WTC11 (cell line): ENCODE measurements at places on chromosomes 5 and 9.

- DNase-seq: no peak
Measured at GRCh38 chr5:151431666-151432065, 15.7 kb upstream of the SLC36A1 start.

DNA sequence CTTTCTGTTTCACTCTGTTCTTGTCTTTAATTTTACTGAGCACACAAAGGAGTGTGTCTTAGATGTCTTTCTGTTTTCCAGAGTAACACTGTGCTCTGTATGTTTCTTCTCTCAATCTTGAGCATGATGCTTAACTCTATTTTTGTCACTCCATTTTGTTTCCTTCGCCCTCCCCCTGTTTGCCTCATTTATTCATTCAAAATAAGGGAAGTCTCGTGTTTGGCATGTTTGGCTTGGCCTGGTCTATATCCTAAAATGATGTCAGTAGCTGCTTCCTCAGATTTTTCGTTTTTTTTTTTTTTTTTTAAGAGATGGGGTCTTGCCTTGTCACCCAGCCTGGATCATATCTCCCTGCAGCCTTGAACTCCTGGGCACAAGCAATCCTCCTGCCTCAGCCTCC is 22.0 kb downstream of the ZNF618 start:
- no peak for DNase-seq

- DNase-seq: no peak
Measured at GRCh38 chr5:159797261-159797970, 118.9 kb upstream of the ADRA1B start.

- DNase-seq: no peak
Measured at GRCh38 chr5:124575725-124576124, 170.7 kb downstream of the ZNF608 start.

DNA sequence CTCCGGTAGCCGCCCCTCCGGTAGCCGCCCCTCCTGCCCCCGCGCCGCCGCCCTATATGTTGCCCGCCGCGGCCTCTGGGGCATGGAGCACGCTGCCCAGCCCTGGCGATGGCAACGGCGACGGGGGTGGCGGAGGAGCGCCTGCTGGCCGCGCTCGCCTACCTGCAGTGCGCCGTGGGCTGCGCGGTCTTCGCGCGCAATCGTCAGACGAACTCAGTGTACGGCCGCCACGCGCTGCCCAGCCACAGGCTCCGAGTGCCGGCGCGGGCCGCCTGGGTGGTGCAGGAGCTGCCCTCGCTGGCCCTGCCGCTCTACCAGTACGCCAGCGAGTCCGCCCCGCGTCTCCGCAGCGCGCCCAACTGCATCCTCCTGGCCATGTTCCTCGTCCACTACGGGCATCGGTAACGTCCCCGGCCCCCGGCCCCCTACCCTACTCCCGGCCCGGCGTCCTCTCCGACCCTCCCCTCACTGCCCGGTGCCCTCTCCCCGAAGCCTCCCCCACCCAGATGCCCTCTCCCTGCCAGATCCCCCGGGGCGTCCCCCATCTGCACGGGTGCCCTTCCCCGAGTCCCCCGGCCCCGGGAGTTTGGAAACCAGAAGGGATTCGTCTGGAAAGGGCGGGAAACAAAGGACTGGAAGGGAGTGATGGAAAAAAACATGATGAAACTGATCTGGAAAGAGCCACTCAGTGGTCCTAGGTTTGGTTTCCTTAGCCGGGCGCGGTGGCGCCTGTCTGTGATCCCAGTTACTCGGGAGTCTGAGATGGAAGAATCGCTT is 417 bp downstream of the SRD5A1 start:
- DNase-seq: peak; percentile 52

DNA sequence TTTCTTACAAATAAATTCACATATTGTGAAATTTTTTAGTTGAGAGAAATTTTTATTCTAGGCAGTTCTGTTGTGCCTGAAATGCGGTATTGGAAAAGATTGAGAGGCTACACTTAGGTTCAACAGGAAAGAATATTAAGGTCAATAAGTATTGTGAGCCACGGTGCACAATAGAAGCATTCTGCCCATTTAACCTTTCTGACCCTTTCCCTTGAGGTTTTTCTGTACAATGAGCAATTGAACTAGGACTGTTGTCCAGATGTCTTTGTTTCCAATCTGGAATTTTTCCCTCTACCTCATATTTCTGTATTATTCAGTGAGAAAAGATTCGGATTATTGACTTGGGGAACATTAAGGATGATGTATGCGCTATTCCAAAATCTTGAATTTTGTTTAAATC is 205.2 kb downstream of the NR3C1 start:
- DNase-seq: no peak

GRCh38 chr9:79664375-79664831 is 92.6 kb downstream of the TLE4 start:
- DNase-seq: no peak

DNA sequence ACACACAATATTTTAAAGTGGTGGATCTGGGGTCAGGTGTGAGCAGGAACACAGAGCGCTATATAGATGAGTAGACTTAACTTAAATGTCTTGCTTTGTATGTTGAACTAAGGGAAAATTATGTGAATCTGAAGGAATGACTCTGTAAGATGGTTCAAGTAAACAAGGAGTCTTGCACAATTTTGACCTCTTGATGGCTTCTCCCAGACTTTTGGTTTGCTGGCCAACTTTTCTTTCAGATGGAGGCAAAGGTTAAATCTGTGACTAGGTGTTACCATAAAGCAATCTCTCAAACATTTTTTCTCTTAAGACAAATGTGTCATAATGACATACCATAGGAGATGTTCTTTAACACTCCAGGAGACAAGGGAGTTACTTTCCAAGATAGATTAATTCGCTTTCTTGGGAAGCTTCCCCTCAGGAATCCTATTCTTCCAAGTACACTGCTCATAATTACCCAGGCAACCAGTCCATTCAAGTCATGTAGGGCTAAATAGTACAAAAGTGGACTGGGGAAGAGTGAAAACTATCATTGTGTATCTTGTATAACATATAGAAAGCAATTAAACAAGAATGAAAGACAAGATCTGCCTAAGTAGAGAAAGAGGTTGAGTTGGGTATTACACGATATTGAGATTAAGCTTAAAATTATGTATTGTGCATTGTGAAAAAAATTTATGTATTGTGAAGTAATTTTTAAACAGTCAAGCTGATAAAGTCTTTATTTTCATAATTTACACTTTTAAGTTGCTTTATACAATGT is 60.3 kb upstream of the SLC27A6 start:
- no peak for DNase-seq

- DNase-seq: no peak
Measured at GRCh38 chr5:154652746-154653417, 102.3 kb upstream of the LARP1 start.

- DNase-seq: no peak
Measured at GRCh38 chr9:21974343-21974721, 19.9 kb downstream of the CDKN2A start.

GRCh38 chr5:95020345-95020744 is 264.5 kb downstream of the MCTP1 start:
- DNase-seq: no peak

- DNase-seq: peak; percentile 49
Measured at GRCh38 chr9:75238311-75238976, 150.1 kb downstream of the OSTF1 start.

DNA sequence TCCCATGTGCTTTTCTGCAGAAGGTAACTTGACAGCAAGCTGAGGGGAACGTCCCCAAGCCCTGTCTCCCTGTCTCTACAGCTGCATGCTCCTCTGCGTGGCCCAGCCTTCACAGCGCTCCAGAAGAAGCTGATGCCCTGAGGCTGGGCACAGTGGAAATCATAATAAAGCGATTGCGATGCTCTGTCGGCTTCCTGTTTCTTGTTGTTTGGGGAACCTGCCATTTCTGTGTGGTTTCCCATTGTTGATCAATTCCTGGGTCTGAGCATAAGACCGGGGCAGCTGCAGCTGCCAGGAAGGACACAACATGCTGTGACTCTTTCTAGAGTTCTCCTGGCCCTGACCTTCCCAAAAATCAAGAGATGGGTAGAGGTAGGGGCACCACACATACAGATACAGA is 7.2 kb upstream of the DNAJB5 start:
- DNase-seq: no peak

DNA sequence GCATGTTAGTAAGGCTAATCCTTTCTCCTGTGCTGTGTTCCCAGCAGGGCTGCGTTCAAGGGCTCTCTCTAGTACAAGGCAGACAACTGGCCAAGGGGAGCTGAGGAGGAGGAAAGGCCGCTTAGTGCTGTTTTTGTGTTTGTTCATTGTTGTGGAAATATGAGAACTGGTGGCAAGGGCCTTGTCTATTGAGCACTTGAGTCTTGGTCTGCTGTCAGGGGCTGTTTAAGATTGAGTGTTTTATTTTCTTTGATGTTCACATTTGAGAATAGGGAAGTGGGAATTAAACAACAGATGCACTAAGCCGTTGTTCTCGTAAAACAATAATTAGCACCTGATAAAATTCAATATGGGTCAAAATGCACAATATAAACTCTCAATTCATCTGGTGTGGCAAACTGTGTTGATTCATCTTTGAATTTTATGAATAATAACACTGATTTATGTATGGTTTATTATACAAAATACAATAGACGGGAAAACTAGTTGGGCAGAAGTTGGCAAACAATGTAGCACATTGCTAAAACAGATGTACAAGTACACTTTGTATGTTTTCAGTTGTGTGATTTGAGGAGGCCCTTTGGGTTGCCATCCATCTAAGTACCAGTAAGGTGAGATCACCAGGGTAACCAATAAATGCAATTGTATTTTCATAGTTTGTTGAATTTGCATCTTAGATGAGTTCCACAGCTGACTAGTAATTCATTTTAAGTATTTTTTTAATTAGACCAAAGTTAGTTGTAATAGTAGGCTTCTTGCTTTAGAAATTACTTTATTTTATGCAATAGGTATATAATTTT is 97.6 kb upstream of the GRHPR start:
- DNase-seq: no peak

DNA sequence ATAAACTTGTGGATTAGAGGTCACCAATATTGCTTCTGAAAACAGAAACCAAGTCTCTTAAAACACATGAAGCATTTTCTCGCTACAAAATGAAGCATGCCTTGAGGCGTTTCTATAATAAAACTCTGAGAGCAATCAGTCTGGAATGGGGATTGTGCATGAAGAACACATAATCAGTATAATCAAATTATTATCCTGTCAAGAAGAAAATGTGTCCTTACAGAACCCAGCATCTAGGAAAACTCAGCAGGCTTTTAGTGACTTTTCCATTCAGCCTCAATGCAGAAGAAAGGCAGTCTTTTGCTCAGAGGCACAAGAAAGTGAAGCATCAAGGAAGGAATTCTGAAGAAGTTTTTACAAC is 121.9 kb downstream of the CDH18 start:
- no peak for DNase-seq

DNA sequence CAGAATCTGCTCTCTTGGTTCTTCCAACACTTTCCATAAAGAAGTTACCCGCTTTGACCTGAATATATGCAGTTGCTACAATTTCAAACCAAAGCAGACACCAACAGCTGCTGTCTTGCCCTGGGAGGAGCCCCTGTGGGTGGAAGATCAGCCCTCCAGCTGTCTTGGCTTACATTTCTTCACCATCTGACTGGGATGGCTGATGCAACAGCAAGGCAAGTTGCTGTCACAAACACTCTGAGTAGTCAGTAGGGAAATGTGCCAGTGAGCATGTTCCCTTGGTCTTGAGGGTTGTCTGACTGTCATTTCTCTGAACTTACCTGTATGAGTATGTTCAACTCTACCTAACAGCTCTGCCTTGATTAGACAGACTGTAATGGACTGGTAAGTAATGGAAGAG is 152.9 kb downstream of the SGCD start:
- no peak for DNase-seq

GRCh38 chr5:75964008-75964407 is 119.2 kb upstream of the SV2C start:
- no peak for DNase-seq

- no peak for DNase-seq
Measured at GRCh38 chr5:124333298-124333979, 413.0 kb downstream of the ZNF608 start.

- no peak for DNase-seq
Measured at GRCh38 chr5:158139161-158139560, 280.2 kb upstream of the CLINT1 start.

GRCh38 chr5:178781936-178782335 is 51.5 kb upstream of the ZNF354A start:
- DNase-seq: no peak

- no peak for DNase-seq
Measured at GRCh38 chr9:76697081-76697480, 67.2 kb upstream of the PCA3 start.

GRCh38 chr5:158857371-158857770 is 242.3 kb downstream of the EBF1 start:
- no peak for DNase-seq

GRCh38 chr5:134255418-134256150 is 29.7 kb upstream of the PPP2CA start:
- no peak for DNase-seq

- no peak for DNase-seq
Measured at GRCh38 chr5:80370390-80370789, 37.5 kb upstream of the ZFYVE16 start.

DNA sequence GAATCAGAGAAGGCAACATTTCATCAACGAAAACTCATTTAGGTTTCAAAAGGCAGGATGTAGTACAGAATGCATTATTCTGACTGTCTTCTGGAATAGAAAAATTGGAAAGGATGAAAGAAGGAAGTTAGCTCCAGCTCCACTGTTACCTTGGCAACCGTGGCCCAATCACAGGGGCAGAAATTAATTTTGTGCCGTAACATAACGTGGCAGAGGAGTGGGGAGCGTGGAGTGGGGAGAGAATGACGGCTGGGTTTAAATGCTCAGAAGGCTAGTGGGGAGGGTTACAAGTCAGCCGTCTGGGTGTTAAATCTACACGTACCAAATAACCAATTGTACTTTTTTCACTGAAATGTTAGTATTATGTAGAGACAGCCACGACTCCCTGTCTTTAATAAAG is 32.3 kb upstream of the EQTN start:
- DNase-seq: no peak

GRCh38 chr9:589723-590122 is 251.8 kb upstream of the DMRT1 start:
- no peak for DNase-seq

DNA sequence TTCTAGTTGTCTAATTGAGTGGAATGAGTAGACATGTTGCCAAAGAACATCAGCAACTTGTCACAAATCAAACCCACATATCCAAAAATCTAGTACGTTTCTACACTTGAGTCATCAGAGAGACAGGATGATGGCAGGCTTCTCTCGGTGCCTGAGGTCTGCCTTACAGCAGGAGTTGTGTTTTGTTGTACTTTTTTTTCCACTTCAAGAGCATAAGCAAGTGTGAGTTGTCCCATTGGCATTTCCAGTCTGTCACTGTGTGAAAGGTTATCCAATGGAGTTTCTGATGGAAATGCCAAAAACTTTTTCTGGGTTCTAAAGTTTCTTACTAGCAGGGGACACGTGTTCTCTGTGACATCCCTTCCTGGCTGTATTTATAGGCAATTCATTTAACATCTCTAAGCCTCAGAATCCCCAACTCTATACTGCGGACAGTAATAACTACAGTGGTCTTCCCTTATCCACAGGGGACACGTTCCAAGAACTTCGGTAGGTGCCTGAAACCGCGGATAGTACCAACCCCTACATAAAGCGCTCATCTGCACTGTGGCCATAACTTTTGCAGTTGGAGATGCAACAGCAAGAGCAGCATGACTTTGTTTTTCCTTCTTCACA is 246.5 kb downstream of the SYK start:
- DNase-seq: no peak

GRCh38 chr5:154756009-154756867 is 1.1 kb downstream of the LARP1 start:
- no peak for DNase-seq
